Hematopoietic multipotent progenitor cell treated with erythropoietin and hydrocortisone succinate and interleukin-3 and kit ligand, for 8 days (in vitro differentiated cells): ENCODE measurements at places on chromosomes 11 and 22.

- no peak for DNase-seq
Observed at GRCh38 chr11:12705874-12706273, 31.7 kb downstream of the TEAD1 start.

- no peak for DNase-seq
Observed at GRCh38 chr11:35419184-35419829, at the start of gene SLC1A2. Gene SLC1A2, minus strand, starts transcription at chr11:35419558. Its CDS starts 592 bp downstream, at chr11:35418966.

DNA sequence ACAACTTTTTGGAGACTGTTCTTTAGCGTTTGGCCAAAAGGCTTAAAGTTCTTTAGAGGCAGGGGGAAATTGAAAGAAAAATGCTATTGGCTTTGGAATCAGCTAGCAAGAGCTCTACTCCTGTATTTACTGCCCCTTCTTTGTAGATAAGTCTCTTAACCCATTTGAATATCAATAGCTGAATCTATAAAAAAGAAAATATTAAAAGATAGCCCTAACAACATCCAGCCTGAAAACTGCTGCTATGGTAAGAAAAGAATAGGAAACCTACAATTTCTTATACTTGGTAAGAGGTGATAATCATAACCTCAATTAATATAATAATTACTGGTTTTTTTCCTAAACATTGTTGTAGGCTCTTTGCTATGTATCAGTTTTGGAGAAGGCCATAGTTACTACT, at the start of gene OR5B12:
Gene OR5B12 (minus strand): TSS at position 101 of the 400 bp plus-strand sequence. CDS start 2,085 bp downstream, outside the sequence.
- no peak for DNase-seq

- DNase-seq: no peak
Observed at GRCh38 chr11:12170984-12171383, 60.6 kb downstream of the MICAL2 start.
